ENCODE measurements at places on chromosomes 16 and 17.

DNA sequence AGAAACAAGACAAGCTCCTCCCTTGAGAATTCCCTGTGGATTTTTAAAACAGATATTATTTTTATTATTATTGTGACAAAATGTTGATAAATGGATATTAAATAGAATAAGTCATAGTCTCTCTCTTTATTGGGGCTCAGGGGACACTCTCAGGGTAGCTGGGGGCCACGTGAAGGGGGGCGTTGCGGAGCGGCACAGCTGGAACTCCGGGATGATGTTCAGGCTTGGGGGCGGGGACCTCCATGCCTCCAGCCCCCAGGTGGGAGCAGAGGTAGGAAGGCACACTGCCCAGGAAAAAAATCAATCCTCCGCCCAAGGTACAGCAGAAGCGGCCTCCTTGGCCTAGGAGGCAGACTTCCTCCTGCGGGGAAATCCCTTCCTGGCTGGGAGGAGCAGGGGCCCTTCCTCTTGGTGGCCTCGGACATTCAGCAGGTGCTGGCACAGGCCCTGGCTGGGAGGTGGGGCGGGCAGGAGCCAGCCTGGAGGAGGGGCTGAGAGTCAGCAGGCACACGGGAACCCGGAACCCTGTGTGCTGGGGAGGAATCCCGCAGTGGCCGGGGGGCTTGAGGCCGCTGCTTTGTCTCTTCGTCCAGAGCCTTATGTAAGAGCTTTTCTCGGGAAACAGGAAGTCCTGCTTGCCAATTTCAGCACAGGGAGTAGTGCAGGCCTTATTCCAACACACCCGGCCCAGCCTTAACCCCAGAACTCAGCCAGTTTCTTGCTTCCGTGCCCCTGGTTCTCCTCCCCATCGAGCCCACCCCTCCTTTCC is 591 bp upstream of the TNFSF13 start:
- DNase-seq = no peak

- DNase-seq = no peak
Measured at GRCh38 chr17:39173526-39174274, 7.7 kb upstream of the ARL5C start.

GRCh38 chr16:441447-441846 is 16.0 kb downstream of the RAB11FIP3 start:
- DNase-seq = no peak

GRCh38 chr16:57689762-57690558 is 4.6 kb upstream of the DRC7 start:
- DNase-seq = no peak

DNA sequence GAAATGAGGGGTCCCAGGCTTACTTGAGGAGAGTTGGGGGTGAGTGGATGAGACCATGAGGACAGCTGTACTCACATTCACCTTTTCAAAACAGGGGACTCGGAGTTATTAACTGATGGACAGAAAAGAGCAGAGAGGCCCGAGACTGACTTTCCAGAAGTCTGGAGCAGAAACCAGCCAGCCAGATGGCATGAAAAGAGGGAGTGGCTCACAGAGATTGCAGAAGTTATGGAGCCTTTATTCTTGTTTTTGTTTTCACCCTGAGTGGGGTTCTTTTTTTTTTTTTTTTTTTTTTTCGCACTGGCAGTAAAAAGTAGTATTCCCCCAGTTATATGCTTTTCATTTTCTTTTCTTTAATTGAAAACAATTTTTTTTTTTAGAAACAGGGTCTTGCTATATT is 18.9 kb downstream of the TVP23A start:
- DNase-seq = no peak

DNA sequence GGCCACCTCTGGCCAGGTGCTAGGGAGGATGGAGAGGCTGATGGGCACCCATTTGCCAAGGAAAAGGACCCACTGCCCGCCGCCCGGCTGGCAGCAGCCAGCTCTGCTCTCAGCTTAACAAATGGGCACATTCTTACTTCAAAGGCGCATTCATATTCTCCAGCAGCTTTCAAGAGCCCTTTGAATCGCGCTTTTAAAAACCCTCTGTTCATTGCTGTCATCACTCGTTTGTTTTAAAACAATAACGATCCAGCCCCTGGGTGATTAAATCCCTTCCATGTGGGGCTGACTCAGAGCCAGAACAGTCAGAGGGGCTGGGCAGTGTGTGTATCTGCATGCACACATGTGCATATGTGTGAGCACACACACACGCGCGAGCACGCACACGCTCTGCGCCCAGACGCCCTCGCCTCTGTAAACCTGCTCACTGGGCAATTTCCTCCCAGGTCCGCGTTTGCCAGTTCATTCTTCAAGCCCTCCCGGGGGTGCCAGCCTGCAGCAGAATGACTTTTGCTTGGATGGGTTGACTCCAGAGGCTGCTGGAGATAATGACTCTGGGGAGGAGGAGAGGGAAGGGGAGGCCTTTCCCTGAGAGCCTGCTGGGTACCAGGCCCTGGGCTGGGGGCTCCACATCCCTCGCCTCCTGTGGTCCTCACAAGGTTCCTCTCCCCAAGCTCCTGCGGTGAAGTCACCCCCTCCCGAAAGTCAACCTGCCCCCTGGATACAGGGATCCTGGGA is 133.1 kb downstream of the SDK2 start:
- DNase-seq = no peak

GRCh38 chr16:629833-630248 is 944 bp upstream of the WFIKKN1 start:
- no peak for DNase-seq

Data from astrocyte of the cerebellum (primary cell).